ENCODE measurements at places on chromosomes 11 and 22. TPM values are rescaled to one million over a fixed set of nuclear protein-coding genes. Genes with fewer than 3 reads are reported as not detected.

GRCh38 chr22:40997520-40997919 lies 46.3 kb downstream of the RBX1 start:
- peaks cover 13% of the 10 kb centered on the region for H3K27me3 ChIP-seq
- DNase-seq: no peak
- no peak overlapping the region for H3K27ac ChIP-seq
- no peaks in the 10 kb centered on the region for H3K36me3 ChIP-seq

- no peak for DNase-seq
- H3K27ac ChIP-seq: no peak overlapping the region
- no peaks in the 10 kb centered on the region for H3K36me3 ChIP-seq
- H3K4me3 ChIP-seq: no peak overlapping the region
Observed at GRCh38 chr11:11135820-11136476, 217.1 kb downstream of the CSNK2A3 start.

DNA sequence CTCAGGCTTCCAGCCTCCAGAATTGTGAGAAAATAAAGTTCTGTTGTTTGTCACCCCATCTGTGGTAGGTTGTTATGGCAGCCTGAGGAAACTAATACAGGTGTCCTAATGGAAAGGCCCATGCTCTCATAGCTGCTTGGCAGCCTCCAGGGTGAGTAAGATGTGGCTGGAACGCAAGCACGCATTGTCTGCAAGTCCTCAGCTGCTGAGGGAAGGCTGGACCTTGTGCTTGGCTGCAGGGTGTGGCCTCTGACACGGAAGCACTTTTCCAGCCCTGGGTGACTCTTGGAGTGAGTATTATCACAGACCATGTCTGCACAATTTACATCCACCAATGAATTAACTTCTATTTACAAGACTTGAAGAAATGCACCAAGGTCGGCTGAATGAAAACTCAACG lies 44.4 kb upstream of the BARX2 start:
- H3K36me3 ChIP-seq: no peaks in the 10 kb centered on the region
- no peak overlapping the region for H3K4me3 ChIP-seq
- DNase-seq: no peak
- no peaks in the 10 kb centered on the region for H3K27me3 ChIP-seq

DNA sequence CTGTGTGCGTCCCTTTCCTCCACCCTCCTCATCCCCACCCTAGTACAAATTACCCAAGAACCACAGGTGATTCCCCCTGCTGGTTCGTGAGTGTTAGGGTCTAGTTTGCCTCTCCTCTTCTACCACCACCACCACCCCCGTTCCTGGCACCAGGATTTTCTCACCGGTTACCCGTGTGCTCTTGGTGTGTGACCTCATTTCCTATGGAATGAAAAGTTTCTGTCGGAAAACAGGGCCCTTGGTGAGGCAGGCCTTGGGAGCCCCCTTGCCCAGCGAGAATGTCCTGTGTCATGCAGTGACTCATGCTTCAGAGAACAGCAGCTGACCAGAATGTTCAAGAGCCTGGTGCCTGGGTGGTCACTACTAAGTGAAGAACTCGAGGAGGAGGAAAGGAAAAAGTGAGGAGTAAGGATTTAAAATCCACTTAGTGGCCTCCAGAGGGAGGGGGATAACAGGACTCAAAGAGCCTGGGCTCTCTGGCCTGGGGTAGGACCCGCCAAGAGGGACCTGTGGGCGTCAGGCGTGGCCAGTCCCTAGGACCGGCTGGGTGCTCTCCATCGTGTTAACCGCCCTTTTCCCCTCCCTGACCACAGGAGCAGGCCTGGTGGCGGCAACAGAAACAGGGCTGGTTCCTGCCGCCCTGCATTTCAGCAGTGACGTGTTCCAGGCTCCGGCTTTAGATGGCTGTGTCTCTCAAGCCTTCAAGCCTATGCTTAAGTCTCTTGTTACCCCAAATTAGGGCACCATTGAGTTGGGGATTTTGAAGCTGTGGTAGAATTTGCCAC lies 30.2 kb downstream of the C22orf31 start:
- H3K27ac ChIP-seq: peak overlapping the region; percentile 97
- H3K4me1 ChIP-seq: peaks cover 38% of the 10 kb centered on the region
- H3K4me3 ChIP-seq: peak overlapping the region; percentile 75
- no peaks in the 10 kb centered on the region for H3K27me3 ChIP-seq

- H3K4me3 ChIP-seq: no peak overlapping the region
- H3K4me1 ChIP-seq: no peaks in the 10 kb centered on the region
- no peak for DNase-seq
- peaks cover 8% of the 10 kb centered on the region for H3K27me3 ChIP-seq
- H3K27ac ChIP-seq: no peak overlapping the region
- no peaks in the 10 kb centered on the region for H3K36me3 ChIP-seq
Observed at GRCh38 chr22:47337161-47337621, 574.7 kb downstream of the TBC1D22A start.

- DNase-seq: no peak
- no peak overlapping the region for H3K4me3 ChIP-seq
- H3K27ac ChIP-seq: no peak overlapping the region
- H3K27me3 ChIP-seq: no peaks in the 10 kb centered on the region
- H3K36me3 ChIP-seq: peaks cover 37% of the 10 kb centered on the region
Observed at GRCh38 chr11:65658174-65659021, 4.3 kb downstream of the RELA start.

- peak overlapping the region; percentile 81 for H3K4me3 ChIP-seq
- peaks cover 6% of the 10 kb centered on the region for H3K4me1 ChIP-seq
- no peak for DNase-seq
- no peaks in the 10 kb centered on the region for H3K36me3 ChIP-seq
Observed at GRCh38 chr11:123431619-123432018, 1.6 kb downstream of the GRAMD1B start.

- DNase-seq: no peak
- H3K36me3 ChIP-seq: no peaks in the 10 kb centered on the region
- no peaks in the 10 kb centered on the region for H3K27me3 ChIP-seq
- no peak overlapping the region for H3K4me3 ChIP-seq
- H3K27ac ChIP-seq: peak overlapping the region; percentile 94
Observed at GRCh38 chr11:35165423-35166368, 26.7 kb downstream of the CD44 start.

- H3K4me3 ChIP-seq: no peak overlapping the region
- H3K27ac ChIP-seq: peak overlapping the region; percentile 95
- no peaks in the 10 kb centered on the region for H3K27me3 ChIP-seq
- H3K36me3 ChIP-seq: peaks cover 7% of the 10 kb centered on the region
- peaks cover 30% of the 10 kb centered on the region for H3K4me1 ChIP-seq
Observed at GRCh38 chr22:41683616-41684015, 5.1 kb downstream of the SNU13 start.

DNA sequence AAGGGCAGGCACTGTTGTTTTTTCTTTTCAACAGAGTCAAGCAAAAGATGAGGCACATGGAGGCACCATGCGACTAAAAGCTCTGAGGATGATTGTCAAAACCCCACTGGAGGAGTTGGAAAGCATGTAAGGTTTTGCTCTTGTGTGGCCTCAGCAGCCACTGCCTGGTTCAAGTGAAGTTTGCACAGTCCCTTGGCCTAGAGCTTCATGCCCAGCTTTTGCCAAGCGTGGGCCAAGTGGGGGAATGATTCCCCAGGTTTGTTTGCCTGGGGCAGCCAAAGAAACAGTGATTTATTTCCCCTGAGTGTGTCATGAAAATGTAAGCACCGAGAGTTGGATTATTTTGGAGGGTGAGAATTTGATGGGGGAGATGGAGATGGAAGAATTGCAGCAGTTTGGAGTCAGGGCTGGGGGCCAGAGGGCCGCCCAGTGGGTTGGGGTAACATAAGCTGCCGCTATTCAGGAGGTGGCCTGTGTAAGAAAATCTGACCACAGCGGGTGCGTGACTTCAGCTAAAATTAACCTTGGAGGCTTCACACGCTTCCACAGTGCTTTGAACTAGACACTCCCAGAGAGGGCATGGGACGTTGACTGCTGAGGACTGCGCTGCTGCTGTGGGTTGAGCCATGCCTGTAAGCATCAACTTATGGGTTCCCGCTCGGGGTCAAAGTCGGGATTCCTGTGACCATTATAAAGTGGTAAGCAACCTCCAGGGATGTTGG lies 100.7 kb downstream of the NAV2 start:
- H3K36me3 ChIP-seq: no peaks in the 10 kb centered on the region
- peaks cover 23% of the 10 kb centered on the region for H3K4me1 ChIP-seq
- H3K27me3 ChIP-seq: no peaks in the 10 kb centered on the region

- peaks cover 48% of the 10 kb centered on the region for H3K4me1 ChIP-seq
- H3K4me3 ChIP-seq: no peak overlapping the region
- peaks cover 6% of the 10 kb centered on the region for H3K36me3 ChIP-seq
- no peak overlapping the region for H3K27ac ChIP-seq
- H3K27me3 ChIP-seq: no peaks in the 10 kb centered on the region
Observed at GRCh38 chr11:76798202-76798581, 15.0 kb downstream of the TSKU start.

DNA sequence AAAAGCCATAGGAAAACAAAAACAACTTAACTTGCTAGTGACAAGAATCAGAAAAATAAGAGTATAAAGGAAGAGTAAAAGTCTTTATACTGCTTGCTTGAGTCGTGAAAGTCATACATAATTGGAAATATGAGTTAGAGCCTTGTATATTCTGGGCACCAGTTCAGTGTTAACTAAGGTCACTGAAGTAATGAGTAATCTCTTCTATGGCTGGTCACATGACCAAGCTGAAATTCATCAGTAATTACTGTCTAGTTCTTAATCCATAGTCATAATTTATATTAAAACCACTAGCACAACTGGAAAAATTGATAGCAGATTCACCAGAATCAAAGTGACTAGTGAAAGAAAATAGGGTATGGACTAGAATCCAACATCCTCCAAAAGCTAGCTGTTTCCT lies 84.4 kb upstream of the SLC5A12 start:
- no peak for DNase-seq
- H3K27ac ChIP-seq: no peak overlapping the region
- no peaks in the 10 kb centered on the region for H3K4me1 ChIP-seq
- no peak overlapping the region for H3K4me3 ChIP-seq

GRCh38 chr11:130478881-130479280 lies 30.4 kb downstream of the ADAMTS15 start:
- H3K27ac ChIP-seq: no peak overlapping the region
- no peak for DNase-seq
- no peak overlapping the region for H3K4me3 ChIP-seq

DNA sequence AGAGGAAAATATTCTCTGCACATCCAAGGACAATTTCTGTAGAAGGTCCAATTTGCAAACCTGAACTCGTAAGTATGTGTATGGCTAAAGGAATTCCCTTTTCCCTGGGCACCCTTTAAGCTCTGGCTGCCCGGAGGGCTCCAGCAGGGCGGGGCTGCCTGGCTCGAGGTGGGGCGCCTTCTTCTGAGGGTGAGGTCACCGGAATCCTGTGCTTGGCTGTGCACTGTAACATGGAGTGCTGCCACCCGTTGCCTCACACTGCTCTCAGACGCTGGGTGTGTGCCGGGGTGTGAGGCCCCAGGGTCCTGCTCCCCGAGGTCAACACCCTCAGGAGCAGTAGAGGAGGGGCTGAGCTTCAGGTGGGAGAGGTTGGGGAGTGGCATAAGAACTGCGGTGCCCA lies 61.5 kb downstream of the SYN3 start:
- H3K27ac ChIP-seq: no peak overlapping the region
- no peak for DNase-seq
- no peaks in the 10 kb centered on the region for H3K36me3 ChIP-seq
- H3K4me3 ChIP-seq: no peak overlapping the region

GRCh38 chr22:22897091-22897490 lies 9.5 kb downstream of the IGLL5 start:
- no peak overlapping the region for H3K27ac ChIP-seq
- H3K36me3 ChIP-seq: no peaks in the 10 kb centered on the region
- no peaks in the 10 kb centered on the region for H3K4me1 ChIP-seq
- DNase-seq: peak; percentile 44
- H3K4me3 ChIP-seq: no peak overlapping the region

GRCh38 chr11:112620621-112621394 lies 340.4 kb upstream of the NCAM1 start:
- peaks cover 1% of the 10 kb centered on the region for H3K27me3 ChIP-seq
- H3K36me3 ChIP-seq: peaks cover 2% of the 10 kb centered on the region
- H3K4me3 ChIP-seq: no peak overlapping the region
- no peaks in the 10 kb centered on the region for H3K4me1 ChIP-seq

The PDE2A gene
- not detected for total RNA-seq

The MRGPRF gene
- total RNA-seq: 1.6 TPM

The SNU13 gene
- total RNA-seq: 88.8 TPM

Data from chondrocyte (in vitro differentiated cells).